ENCODE measurements at places on chromosomes 11 and 22.
A peak's percentile ranks its signal among the peaks of the same experiment; 100 is the strongest.

DNA sequence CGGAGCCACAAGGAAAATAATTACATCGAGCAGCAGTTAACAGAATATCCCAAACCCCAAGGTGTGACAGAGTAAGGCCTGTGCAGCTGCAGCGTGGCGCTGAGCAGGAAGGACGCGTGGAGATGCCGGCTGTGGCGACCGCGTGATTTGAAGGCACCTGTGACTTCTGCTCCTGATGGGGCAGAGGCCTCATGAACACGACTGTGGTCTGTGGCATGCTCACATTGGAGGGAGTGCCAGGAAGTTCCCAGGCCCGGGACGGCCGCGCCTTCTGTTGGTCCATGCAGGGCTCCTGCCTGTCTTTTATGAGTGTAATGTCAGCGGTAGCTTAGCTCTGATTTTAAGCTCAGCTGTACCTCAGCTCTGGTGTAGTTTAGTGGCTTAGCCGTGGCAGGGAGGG lies 50.4 kb downstream of the TPCN2 start:
- no peak for DNase-seq

- DNase-seq: no peak
These were observed 74.6 kb downstream of the AASDHPPT start for GRCh38 chr11:106152013-106152412.

- DNase-seq: no peak
These were observed 5.0 kb downstream of the UQCR10 start for GRCh38 chr22:29772170-29772641.

- DNase-seq: no peak
These were observed 267.2 kb downstream of the BUD13 start for GRCh38 chr11:116505298-116506262.

- no peak for DNase-seq
These were observed 344.4 kb upstream of the CADM1 start for GRCh38 chr11:115848611-115849010.

DNA sequence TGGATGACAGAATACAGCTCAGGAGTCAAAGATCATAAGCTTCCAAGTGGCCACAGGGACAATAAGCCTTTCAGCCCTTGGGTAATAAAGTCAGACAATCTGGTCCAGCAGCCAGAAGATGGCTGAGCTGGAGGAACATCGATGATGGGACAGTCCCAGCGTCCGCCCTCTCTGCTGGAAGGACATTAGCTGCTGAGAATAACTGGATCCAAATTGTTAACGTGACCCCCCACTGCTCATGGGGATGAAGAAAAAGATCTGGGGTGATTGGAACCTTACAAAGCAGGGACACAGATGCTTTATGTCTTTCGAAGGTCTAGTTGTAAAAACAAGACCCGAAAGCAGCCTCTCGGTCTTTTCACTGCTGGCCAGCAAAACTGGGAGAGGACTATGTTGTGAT lies 71.0 kb downstream of the IGLL5 start:
- no peak for DNase-seq

DNA sequence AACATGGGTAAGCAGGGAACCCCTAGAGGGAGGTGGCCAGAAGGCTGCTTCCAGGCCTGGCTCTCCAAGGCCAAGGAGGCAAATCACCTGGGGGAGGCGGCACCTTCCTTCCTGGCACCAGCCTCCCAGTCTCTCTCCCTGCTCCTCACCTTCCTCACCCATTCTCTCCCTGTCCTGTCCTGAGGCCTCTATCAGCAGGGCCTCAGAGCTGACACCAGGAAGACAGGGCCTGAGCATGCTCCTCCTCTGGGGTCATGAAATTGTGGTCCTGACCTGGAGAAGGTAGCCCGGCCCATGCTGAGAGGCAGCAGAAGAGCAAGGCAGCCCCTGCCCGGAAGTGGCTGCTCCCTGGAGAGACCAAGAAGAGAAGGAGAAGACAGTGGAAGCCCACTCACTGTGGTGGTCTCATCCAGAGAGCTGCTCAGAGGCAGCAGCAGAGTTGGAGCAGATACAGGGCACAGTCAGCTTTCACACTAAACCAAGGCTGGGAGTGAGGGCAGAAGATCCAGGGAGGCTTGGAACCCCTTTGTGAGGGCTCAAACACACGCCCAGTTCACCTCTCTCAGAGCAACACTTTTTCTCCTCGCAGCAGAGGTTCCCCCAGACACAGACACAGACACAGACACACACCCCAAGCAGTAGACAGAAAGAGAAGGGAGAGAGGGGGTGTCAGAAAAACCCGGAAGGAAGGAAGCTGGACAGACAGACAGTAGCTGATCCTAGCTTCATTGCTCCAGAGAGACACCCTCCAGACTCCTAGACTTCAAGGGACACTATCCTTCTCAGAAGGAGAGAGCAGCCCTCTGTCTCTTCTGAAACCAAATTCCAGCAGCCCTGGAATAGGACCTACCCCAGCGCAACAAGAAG lies 1.8 kb downstream of the BCL9L start:
- DNase-seq: no peak

GRCh38 chr22:16970446-16970845 lies 37.6 kb downstream of the GAB4 start:
- no peak for DNase-seq

GRCh38 chr22:38214302-38215056 lies 12.7 kb downstream of the MAFF start:
- no peak for DNase-seq

DNA sequence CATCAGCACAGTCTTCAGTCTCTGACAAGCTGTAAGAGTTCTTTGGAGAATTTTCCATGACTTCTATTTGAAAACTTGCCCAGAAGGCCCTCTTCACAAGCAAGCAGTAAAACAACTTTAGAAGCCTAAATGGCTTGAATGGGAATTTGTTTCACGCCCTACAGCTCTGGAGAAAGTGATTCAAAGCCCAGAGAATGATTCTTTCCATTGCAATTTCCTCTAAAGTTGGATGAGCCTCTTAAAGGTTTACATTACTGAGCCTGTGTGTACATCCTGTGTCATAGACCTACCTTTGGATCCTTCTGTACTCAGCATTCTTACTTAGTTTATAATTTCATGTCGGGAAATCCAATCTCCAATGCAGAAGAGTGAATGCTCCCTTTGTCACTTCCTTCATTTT lies 6.8 kb upstream of the OR8B3 start:
- DNase-seq: no peak

DNA sequence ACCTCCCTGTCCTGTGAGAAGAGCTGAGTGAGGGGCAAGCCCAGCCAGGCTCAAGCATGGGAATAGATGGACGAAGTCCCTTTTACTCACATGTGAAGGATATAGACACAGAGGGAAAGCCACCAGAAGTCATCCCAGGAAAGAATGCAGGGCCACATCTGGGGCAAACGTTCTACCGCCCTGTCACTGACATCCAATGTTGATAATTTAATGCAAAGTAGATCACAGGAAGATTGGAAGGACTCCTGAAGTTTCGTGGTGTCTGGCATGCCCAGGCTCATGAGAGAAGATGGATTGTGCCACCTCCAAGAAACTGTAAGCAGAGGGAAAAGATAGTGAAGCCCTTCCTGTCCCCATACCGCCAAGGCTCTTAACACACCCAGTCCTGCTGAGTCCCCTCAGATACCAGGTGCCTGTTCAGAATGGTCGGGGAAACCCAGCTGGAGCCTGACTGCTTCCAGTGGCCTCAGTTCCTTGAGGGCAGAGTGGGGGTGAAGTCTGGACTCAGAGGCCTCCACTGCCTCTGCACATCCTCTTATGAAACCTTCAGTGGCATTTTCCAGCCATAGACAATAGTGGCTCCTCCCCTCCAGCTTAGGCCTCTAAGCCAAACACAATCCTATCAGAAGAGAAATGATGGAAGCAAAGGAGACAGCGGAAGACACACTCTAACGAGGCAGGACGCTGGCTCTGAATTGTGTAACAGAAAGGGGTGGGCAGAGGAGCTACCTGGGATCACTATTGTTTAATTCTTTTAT lies 7.5 kb upstream of the STK33 start:
- DNase-seq: no peak

GRCh38 chr11:122601141-122602125 lies 54.1 kb upstream of the UBASH3B start:
- DNase-seq: no peak

DNA sequence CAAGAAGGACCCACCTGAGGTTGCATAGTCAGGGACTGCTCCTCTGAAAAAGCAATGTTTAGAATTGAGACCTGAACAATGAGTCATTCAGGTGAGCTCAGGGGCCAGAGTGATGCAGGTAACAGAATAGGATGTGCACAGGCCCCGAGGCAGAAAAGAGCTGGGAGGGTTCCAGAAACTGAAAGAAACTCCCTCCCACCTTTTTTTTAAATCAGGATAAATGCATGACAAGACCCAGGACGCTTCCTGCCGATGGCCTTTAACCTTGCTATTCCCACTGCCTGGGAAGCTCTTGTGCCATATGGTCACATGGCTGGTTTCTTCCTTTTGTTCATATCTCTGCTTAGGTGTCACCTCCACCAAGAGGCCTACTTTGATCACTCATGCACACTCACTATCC lies 214.2 kb upstream of the ZBED5 start:
- DNase-seq: no peak

- DNase-seq: peak; percentile 77
These were observed 7.8 kb downstream of the KIRREL3 start for GRCh38 chr11:126992804-126993111.

GRCh38 chr11:1450949-1451710 lies 35.4 kb downstream of the MOB2 start:
- DNase-seq: no peak

GRCh38 chr11:77472991-77473800 lies 698 bp downstream of the PAK1 start:
- DNase-seq: no peak

Data from kidney epithelial cell (primary cell).